Activated CD4-positive, alpha-beta T cell treated with anti-CD3 and anti-CD28 coated beads, Interleukin-2, amount 10 ng/mL, durations not matched to agents 7 days and 5 days (primary cell): ENCODE measurements at places on chromosomes 5 and 9.

GRCh38 chr5:125695996-125696655, 727.1 kb upstream of the GRAMD2B start:
- no peaks in the 10 kb centered on the region for H3K4me1 ChIP-seq
- DNase-seq, result no peak
- no peak overlapping the region for H3K4me3 ChIP-seq
- no peaks in the 10 kb centered on the region for H3K36me3 ChIP-seq
- H3K27me3 ChIP-seq, result no peaks in the 10 kb centered on the region

DNA sequence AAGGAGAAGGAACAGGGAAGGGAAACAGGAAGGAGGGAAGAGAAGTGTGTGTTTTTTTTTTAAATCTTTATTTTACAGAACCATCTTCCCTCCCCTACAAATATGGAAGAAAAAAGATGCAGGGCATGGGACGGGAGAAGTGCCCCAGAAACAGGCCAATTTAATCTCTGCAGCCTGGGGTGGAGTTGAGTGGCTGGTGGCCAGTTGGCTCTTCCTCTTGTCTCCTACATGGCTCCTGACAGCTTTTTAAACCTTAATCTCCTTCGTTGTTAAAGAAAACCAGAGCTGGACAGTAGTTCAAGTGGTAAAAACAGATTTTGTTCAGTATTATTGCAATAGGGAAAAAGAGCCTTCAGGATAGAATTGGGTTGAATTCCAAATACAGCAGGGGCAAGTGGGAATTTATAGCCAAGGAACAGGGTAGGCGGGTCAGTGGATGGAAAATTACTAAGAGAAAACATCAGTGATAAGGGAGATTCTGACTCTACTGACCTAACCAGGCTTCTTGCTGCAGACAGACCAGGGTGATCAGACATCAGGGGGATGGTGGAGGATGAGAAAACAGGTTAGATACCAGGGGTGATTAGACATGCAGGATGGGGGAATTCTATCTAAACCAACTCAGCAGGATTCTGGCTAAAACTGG, 125.1 kb upstream of the CLINT1 start:
- H3K27me3 ChIP-seq, result peaks cover 17% of the 10 kb centered on the region
- H3K4me3 ChIP-seq, result no peak overlapping the region
- H3K27ac ChIP-seq, result no peak overlapping the region
- H3K4me1 ChIP-seq, result no peaks in the 10 kb centered on the region

- H3K4me1 ChIP-seq, result peaks cover 21% of the 10 kb centered on the region
- no peak overlapping the region for H3K27ac ChIP-seq
- DNase-seq, result no peak
- peaks cover 19% of the 10 kb centered on the region for H3K27me3 ChIP-seq
These were observed 2.4 kb upstream of the UHRF2 start for GRCh38 chr9:6410633-6411032.

DNA sequence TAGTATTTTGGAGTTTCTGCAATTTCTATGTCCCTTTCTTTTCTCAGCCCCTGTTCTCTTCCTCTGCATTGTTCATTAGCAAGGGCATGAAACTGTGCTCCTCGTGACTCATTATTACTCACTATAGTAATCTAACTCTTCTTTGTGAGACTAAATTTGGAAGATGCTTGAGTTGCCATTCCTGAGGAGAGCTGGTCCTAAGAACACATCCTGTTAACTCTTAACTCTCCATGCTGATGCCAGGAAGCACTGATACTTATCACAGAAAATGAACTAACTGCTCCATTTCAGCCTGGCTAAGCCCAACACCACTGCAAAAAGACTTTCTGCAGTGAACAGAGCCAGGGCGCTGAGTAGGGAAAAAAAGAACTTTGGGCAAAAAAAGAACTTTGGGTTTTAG, 10.6 kb upstream of the CSNK1A1 start:
- H3K4me3 ChIP-seq, result no peak overlapping the region
- no peaks in the 10 kb centered on the region for H3K36me3 ChIP-seq
- peak overlapping the region; percentile 7 for H3K27ac ChIP-seq
- DNase-seq, result no peak
- H3K27me3 ChIP-seq, result no peaks in the 10 kb centered on the region
- peaks cover 20% of the 10 kb centered on the region for H3K4me1 ChIP-seq

DNA sequence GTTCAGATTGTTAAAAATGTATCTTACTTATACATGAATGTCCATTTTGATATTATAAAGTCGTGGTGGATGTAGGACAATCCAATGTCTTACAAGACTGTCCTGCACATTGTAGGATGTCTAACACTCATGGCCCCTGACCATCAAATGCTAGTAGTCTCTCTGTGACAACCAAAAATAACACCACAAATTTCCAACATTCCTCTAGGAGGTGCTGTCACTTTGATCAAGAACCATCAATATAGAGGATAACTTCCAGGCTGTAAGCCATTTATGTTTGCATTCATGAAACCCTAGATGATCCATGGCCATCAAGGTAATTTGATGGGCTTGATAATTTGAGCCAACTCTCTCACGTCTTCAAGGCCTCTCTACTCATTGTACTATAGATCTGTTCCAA, 20.5 kb upstream of the ZFR start:
- no peak for DNase-seq
- H3K4me3 ChIP-seq, result no peak overlapping the region
- H3K36me3 ChIP-seq, result no peaks in the 10 kb centered on the region
- H3K4me1 ChIP-seq, result peaks cover 4% of the 10 kb centered on the region
- no peaks in the 10 kb centered on the region for H3K27me3 ChIP-seq

DNA sequence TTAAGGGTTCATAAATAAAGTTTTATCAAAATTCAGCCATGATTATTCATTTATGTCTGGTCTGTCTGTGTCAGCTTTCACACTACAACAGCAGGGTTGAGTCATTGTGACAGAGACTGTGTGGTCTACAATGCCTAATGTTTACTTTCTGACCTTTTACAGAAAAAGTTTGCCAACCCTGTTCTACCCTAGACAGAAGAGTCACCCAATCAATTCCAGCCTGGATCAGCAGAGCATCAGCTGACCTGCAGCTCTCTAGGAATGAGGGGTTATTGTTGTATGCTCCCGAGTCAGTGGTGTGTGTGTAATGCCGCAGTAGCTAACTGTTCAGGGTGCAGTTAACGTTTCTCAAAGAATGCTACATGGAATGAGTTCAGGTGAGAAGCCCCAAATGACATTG, 87.3 kb downstream of the HRH2 start:
- H3K27ac ChIP-seq, result no peak overlapping the region
- H3K4me3 ChIP-seq, result no peak overlapping the region
- peaks cover 35% of the 10 kb centered on the region for H3K27me3 ChIP-seq
- H3K36me3 ChIP-seq, result no peaks in the 10 kb centered on the region
- no peaks in the 10 kb centered on the region for H3K4me1 ChIP-seq

DNA sequence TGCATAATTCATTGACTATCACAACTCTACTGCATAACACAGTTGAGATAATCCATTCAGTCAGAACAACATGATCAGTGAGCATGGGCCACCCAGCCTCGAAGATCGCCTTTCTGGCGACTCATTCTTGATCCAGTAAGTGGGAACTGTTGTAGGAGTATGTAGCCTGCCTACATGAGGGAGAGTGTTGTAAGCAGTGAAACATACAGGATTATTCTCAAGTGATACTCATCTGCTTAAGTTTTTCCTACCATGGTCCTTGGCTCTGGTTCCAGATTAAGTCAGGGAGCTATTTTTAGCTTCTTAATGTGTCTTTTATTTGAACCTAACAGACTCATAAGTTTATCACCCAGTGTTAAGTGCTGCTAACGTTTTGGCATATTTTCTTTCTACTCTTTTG, 44.0 kb downstream of the TNPO1 start:
- DNase-seq, result no peak
- H3K4me3 ChIP-seq, result no peak overlapping the region
- H3K27me3 ChIP-seq, result no peaks in the 10 kb centered on the region
- H3K36me3 ChIP-seq, result peaks cover 47% of the 10 kb centered on the region

GRCh38 chr5:30832519-30832918, 361.0 kb upstream of the CDH6 start:
- H3K27ac ChIP-seq, result no peak overlapping the region
- H3K4me3 ChIP-seq, result no peak overlapping the region
- H3K36me3 ChIP-seq, result no peaks in the 10 kb centered on the region
- DNase-seq, result no peak

GRCh38 chr5:138032028-138032571, 779 bp downstream of the FAM13B start:
- H3K27ac ChIP-seq, result peak overlapping the region; percentile 99
- H3K4me3 ChIP-seq, result peak overlapping the region; percentile 97
- peak; percentile 63 for DNase-seq
- peaks cover 59% of the 10 kb centered on the region for H3K4me1 ChIP-seq
- H3K36me3 ChIP-seq, result peaks cover 29% of the 10 kb centered on the region

- peak overlapping the region; percentile 36 for H3K27ac ChIP-seq
- H3K27me3 ChIP-seq, result no peaks in the 10 kb centered on the region
- no peak overlapping the region for H3K4me3 ChIP-seq
- peaks cover 51% of the 10 kb centered on the region for H3K4me1 ChIP-seq
- peaks cover 39% of the 10 kb centered on the region for H3K36me3 ChIP-seq
These were observed 5.6 kb downstream of the C5orf24 start for GRCh38 chr5:134851307-134851923.

GRCh38 chr5:93929131-93929530, 187.7 kb upstream of the POU5F2 start:
- no peak for DNase-seq
- H3K36me3 ChIP-seq, result peaks cover 6% of the 10 kb centered on the region
- no peak overlapping the region for H3K27ac ChIP-seq
- H3K4me3 ChIP-seq, result no peak overlapping the region
- no peaks in the 10 kb centered on the region for H3K27me3 ChIP-seq
- H3K4me1 ChIP-seq, result no peaks in the 10 kb centered on the region

DNA sequence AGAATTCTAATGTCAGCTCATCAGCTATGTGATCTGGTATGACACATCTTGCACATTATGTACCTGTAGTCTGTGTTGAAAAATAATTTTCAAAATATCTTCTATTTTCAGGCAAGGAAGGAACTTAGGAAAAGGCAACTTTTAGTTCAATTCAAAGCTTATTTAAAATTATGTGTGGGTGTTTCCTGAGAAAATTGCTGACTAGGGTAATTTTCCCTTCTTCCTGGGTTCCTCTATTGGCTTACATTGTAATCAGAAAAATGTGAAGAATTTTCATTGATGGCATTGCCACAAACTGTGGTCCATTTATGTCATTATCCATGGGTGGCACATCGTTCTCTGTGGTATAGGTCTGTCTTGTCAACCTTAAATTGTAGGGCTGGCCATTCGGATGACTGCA, 328.7 kb upstream of the SGCD start:
- no peaks in the 10 kb centered on the region for H3K36me3 ChIP-seq
- DNase-seq, result no peak
- H3K4me3 ChIP-seq, result no peak overlapping the region
- no peaks in the 10 kb centered on the region for H3K27me3 ChIP-seq

DNA sequence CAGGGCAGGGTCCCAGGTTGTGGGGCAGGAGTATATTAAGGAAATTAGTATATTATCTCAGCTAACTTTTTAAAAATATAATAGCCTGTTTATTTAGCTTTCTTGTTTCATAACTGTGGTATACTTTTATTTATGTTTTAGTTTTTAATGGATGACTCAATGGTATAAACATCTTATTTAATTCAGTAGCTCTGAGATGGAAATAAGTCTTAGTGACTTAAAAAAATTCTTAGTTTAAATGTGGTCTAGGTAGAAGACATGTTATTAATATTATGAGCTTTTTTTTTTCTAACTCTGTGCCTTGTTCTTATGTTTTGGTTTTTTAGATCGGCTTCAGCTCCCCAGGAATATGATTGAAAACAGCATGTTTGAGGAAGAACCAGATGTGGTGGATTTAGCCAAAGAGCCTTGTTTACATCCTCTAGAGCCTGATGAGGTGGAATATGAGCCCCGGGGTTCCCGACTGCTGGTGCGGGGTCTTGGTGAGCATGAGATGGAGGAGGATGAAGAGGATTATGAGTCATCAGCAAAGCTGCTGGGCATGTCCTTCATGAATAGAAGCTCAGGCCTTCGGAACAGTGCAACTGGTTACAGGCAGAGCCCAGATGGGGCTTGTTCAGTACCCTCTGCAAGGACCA, 43.1 kb downstream of the LNPEP start:
- H3K27ac ChIP-seq, result no peak overlapping the region
- no peaks in the 10 kb centered on the region for H3K27me3 ChIP-seq
- no peak for DNase-seq
- H3K4me1 ChIP-seq, result peaks cover 36% of the 10 kb centered on the region
- no peak overlapping the region for H3K4me3 ChIP-seq

DNA sequence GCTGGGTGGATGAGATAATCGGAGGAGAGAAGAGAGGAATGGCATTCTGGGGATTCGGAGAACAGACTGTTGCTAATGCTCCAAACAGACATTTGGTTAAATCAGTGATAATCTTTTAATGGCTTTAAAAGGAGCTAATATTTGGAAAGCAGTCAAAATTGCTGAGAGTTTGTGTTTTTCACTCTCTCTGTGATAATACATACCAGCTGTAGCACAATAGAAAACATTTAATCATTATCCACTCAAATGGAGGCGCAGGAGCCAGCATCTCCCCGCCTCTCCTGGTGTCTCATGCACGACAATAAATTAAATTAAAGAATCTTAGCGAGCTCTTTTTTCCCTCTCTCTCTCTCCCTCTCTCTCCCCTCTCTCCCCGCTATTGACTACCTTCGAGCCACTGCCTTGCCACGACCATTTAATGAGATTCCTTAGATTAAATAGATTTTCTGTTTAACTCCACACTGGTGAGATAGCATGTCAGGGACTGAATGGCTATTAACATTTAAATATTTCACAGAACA, 268.6 kb upstream of the MVB12B start:
- no peak overlapping the region for H3K27ac ChIP-seq
- H3K36me3 ChIP-seq, result no peaks in the 10 kb centered on the region
- no peak overlapping the region for H3K4me3 ChIP-seq

DNA sequence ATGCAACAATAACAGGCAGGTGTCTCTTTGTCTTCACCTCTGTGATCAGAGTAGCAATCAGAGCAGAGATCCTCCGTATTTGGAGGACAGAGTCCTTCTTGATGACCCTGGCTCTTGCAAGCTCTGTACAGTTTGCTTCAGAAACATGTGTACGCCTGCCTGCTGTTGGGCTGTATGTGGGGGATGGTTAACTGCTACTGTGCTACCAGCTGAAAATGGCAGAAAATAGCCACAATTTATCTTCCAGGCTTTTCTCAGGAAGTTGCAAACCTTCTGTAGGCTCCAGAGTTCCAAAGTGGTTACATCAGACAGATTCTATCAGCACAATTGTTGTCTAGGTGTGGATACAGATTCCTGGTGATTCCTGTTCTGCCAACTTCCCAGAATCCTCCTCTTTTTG, 35.5 kb downstream of the DDX46 start:
- H3K27me3 ChIP-seq, result no peaks in the 10 kb centered on the region
- DNase-seq, result no peak
- H3K36me3 ChIP-seq, result peaks cover 60% of the 10 kb centered on the region
- no peak overlapping the region for H3K27ac ChIP-seq

- DNase-seq, result peak; percentile 22
- H3K4me3 ChIP-seq, result peak overlapping the region; percentile 82
- H3K36me3 ChIP-seq, result peaks cover 30% of the 10 kb centered on the region
- no peaks in the 10 kb centered on the region for H3K27me3 ChIP-seq
- peaks cover 29% of the 10 kb centered on the region for H3K4me1 ChIP-seq
These were observed 683 bp downstream of the CLPTM1L start for GRCh38 chr5:1343931-1344901.

GRCh38 chr9:32587901-32588300, 14.9 kb upstream of the NDUFB6 start:
- H3K36me3 ChIP-seq, result no peaks in the 10 kb centered on the region
- no peaks in the 10 kb centered on the region for H3K4me1 ChIP-seq
- no peak for DNase-seq
- no peak overlapping the region for H3K27ac ChIP-seq
- H3K27me3 ChIP-seq, result peaks cover 21% of the 10 kb centered on the region

- peaks cover 11% of the 10 kb centered on the region for H3K36me3 ChIP-seq
- H3K4me1 ChIP-seq, result peaks cover 3% of the 10 kb centered on the region
- no peak for DNase-seq
- no peaks in the 10 kb centered on the region for H3K27me3 ChIP-seq
- no peak overlapping the region for H3K27ac ChIP-seq
- no peak overlapping the region for H3K4me3 ChIP-seq
These were observed 314.1 kb upstream of the PTGER4 start for GRCh38 chr5:40365342-40366330.
